ENCODE measurements at places on chromosomes 2 and 18.

- no peak for DNase-seq
Observed at GRCh38 chr2:44844651-44845270, 96.7 kb upstream of the SIX3 start.

DNA sequence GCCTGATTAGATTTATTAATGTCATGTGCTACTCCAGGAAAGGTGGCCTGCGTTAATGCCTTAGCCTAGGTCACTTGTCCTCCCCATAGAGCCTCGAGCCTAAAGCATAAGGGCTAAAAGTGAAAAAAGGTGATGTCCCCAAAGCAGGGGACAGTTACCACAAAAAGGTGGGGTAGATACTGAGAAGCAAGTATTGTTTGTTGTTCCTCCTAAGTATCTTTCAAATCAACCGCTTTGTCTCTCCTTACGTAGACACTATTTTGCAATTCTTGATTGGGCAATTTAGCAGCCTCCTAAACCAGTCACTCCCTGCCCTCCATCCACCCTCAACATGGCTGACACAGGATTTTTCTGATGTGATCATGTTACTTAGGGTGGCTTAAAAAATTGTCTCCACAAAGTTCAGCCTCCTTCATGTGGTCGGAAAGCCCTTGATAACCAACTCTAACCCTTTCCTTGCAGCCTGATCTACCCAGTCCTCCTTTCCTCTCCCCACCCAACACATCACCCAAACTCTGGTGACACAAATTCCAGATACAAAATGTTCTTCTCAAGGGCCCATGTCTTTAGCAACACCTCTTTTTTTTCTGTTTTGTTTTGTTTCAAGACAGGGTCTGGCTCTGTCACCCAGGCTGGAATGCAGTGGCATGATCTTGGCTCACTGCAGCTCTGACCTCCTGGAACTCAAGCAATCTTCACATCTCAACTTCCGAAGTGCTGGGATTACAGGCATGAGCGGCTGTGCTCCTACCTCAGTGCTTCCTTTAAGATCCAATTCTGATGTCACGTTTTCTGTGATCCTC, 6.9 kb downstream of the INHA start:
- no peak for DNase-seq

GRCh38 chr2:156464106-156464505, 27.9 kb downstream of the GPD2 start:
- no peak for DNase-seq

DNA sequence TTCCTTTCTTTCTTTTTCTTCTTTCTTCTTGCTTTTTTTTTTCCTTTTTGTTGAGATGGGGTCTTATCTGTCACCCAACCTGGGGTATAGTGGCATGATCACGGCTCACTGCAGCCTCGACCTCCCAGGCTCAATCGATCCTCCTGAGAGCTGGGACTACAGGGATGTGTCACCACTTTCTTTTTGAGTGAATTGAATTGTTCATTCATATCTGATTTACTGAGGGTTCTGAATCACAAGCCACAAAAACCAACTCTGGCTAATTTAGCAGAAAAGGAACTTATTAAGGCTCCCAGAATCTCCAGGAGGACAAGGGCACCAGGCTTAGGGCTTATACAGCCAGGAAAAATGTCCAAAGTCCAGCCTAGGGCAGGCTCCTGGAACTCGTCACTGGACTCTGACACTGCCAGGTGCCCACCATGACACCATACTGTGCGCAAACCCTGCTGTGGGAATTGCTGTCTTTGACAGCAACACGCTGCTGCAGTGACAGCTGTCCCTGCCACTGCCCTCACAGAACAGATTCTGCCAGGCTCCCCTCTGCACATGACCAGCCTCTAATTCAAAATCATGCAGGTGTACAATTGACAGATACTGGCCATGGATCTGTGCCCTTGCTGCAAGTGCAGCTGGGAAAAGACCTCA, 42.9 kb upstream of the EML6 start:
- no peak for DNase-seq

- no peak for DNase-seq
Observed at GRCh38 chr2:219724628-219725027, 97.2 kb downstream of the SLC4A3 start.

DNA sequence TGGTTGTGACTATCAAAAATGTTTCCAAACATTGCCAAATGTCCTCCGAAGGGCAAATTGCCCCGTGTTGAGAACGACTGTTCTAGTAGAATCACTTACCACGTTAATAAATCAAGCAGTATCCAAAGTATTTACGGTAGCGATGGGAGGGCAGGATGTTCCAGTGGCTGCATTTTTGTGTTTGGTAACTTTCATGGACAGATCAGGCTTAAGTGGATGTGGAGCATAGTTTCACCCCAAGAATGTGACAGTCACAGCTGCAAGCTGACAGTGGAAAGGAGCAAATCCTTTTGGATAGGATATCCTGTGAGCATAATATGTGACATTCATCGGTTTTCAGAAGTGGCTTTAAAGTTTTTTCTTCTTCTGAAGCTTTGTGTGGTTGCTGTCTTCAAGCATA, 46.3 kb upstream of the DARS1 start:
- DNase-seq, result no peak

GRCh38 chr2:10796703-10797102, 15.9 kb downstream of the PDIA6 start:
- no peak for DNase-seq

DNA sequence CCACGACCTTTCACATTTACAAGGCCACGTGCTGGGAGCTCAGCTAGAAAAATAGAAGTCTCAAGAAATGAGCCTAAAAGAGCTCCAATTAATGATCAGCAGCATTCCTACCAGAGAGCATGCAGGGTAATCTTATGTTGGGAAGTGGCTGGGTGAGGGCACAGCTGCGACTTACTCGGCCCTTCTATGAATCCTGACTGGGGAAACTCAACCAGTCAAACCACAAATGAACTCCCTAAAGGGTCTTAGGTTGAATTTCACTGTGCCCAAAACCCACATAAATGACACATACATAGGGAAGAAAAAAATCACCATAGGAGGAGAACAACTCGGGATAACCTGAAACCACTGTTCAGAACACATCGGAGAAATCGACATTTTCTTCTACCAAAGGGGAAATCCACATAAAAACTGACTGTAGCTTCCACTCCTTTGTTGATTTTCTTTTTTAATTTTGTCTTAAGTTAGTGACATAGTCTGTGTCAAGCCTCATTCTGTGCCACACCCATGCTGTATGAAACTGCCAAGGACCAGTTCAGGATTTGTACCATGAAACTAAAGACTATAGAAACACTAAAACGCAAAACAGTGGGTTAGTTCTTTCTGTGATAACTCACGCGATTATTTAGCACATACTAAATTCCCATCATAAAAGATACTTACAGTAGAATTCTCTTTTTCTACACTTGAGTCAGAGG, 54.7 kb downstream of the UXS1 start:
- peak; percentile 46 for DNase-seq

GRCh38 chr2:192127434-192127833, 67.3 kb downstream of the TMEFF2 start:
- no peak for DNase-seq

- no peak for DNase-seq
Observed at GRCh38 chr2:29215739-29216608, 100.8 kb downstream of the CLIP4 start.

GRCh38 chr2:7333189-7333765, 416.1 kb downstream of the RNF144A start:
- no peak for DNase-seq

DNA sequence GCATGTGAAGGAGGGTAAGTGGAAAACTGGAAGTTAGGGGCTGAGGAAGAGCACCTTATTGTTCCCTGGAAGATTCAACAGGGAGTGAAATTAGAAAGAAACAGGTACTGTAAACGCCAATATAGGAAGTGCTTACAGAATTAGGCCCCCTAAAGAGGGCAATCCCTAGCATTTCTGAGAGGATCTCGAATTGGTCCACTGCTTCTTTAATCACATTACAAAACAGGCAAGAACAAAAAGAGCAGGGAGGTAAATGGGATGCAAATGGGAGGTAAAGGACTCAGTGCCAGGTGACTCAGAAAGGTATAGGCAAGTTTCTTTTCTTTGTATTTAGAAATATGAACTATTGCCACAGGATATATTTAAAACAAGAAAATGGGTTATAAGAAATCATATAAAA, 116.4 kb upstream of the FANCL start:
- DNase-seq, result no peak

- DNase-seq, result no peak
Observed at GRCh38 chr2:58369594-58369993, 128.5 kb upstream of the FANCL start.

GRCh38 chr2:71299507-71299906, 32.1 kb upstream of the ZNF638 start:
- peak; percentile 66 for DNase-seq

GRCh38 chr2:235639428-235639773, 145.6 kb downstream of the AGAP1 start:
- DNase-seq, result no peak

DNA sequence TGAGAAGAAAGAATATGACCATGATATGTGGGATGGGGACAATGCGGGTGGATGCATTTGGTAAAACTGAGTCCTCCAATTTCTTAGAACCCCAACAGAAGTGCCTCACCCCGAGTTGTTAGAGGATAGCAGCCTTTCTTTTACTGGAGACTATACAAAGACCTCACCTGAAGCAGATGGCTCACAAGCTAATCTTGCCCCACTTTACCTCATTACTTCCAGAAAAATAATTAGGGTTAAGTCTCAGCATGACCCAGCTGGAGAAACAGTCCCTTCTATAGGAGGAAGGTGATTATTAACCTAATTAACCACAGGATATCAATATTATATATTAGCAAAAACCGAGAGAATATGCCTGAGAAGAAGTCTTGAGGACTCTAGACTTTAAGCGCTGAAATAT, 128.4 kb downstream of the PDE1A start:
- no peak for DNase-seq

GRCh38 chr2:112153501-112153900, 15.3 kb downstream of the FBLN7 start:
- peak; percentile 4 for DNase-seq

DNA sequence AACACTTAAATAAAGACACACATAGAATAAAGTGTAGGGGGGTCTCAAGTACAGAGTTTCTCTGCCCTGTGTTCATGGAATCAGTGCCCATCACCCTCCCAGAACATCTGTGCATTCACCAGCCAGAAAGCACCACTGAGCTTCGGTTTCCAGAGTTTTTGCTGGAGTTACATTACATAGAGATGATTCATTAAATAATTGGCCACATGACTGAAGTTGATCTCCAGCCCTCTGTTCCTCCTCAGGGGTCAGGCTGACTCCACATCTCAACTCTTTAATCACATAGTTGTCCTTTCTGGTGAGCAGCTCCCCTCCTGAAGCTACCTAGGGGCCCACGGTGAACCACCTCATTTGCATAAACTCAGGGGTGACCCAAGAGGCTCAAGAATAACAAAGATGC, 129.8 kb downstream of the METTL4 start:
- no peak for DNase-seq

DNA sequence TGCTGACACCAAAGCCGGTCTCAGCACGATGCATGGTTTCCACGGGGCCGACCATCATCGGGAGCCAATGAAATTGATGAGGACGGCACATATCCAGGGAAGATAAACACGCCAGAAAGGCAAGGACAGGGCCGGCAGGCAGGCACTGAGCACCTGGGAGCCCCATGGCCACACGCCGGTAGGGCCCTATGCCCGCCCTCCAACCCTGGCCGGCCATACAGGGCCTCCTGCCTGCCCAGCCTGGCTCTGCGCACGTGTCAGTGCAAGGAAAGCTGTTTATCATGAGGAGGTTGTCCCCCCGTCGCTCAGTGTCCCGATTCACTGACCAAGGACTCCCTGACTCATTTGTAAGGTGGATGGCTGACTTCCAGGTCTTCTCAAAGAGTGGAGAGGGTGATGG, 237.5 kb downstream of the GLI2 start:
- DNase-seq, result no peak

- no peak for DNase-seq
Observed at GRCh38 chr2:146547236-146547635, 1297.6 kb upstream of the ACVR2A start.

- DNase-seq, result no peak
Observed at GRCh38 chr2:197668296-197668695, 7.1 kb downstream of the RFTN2 start.

DNA sequence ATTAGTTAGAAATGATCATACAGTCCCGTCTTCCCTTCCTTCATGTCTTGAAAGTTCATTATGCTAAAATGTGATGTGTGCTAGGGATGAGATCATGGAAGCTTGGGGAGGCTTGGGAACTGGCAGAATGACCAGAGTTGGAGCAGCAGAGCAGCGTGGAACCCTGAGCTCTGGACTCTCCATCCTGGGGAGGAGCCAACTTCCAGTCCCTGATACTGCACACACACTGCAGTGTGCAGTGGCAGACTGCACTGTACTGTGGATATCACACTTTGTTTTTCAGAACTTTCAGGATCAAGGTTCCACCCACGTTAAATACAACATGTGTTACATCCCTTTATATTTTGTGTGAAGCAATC, 27.3 kb upstream of the GREB1 start:
- DNase-seq, result no peak

DNA sequence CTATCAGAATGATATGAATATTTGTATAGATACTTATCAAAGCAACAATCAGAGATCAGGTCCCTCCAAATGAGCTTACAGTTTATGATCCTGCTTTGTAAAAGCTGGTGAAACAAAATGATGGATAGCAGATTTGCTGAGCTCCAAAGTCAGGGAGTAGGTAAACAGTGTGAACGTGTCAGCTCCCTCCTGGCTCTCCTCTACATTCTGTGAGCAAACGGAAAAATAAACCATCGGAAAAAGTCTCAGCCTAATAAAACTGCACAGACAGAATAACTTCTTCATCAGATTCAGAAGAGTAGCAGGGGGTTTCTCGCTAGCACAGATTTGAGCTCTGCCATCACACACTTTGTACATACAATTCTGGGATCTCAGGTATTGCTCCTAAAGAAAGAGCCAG, 51.3 kb downstream of the BCL11A start:
- no peak for DNase-seq

- DNase-seq, result no peak
Observed at GRCh38 chr18:10417664-10418063, 36.8 kb upstream of the APCDD1 start.

- no peak for DNase-seq
Observed at GRCh38 chr2:74867841-74868658, 34.1 kb downstream of the HK2 start.

GRCh38 chr2:232541195-232541960, 1.9 kb downstream of the CHRNG start:
- DNase-seq, result no peak

DNA sequence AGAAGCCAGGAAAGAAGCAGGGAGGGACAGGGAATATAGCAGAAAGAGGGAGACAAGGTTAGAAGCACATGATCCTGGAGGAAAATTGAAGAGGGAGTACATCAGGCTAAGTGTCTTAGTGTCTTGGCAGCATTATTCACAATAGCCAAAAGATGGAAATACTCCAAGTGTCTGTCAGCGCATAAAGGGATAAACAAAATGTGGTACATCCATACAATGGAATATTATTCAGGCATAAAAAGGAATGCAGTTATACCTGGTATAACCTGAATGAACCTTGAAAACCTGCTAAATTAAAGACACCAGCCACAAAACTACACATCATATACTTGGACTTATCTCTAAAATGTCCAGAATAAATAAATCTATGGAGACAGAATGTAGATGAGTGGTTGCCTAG, 219.1 kb upstream of the PID1 start:
- no peak for DNase-seq
